ENCODE measurements at places on chromosomes 4 and X. TPM values are rescaled to one million over a fixed set of nuclear protein-coding genes. Genes with fewer than 3 reads are reported as not detected.

The LPAR4 gene
- total RNA-seq, result 2.6 TPM

The GBA3 gene
- not detected for total RNA-seq

The ANKRD17 gene
- 68.5 TPM for total RNA-seq

GRCh38 chrX:132088864-132089263 lies 39.0 kb downstream of the FRMD7 start:
- DNase-seq, result no peak

GRCh38 chrX:96453139-96453538 lies 231.5 kb upstream of the DIAPH2 start:
- no peak for DNase-seq

The PCDH7 gene
- 139 TPM for total RNA-seq

The ADH7 gene
- not detected for total RNA-seq

The CXCL8 gene
- 32.4 TPM for total RNA-seq

DNA sequence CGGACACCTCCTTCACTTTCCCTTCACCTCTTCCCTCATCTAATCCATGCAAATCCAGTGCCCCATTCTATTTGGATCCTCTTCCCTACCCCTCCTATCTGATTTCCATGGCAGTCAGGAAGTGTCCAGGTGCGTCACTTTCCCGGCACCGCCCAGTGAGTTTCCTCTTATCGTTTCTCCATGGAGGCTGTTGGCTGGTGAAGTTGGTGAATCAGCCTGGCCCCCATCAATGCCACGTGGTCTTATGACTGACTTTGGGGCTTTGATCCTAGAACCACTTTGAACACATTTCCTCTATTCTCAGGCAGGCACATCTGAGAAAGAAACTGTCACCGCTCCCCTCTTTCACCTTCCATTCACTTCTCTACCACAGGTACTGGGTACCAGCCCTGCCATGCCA lies 137.8 kb downstream of the CEP135 start:
- DNase-seq, result no peak

DNA sequence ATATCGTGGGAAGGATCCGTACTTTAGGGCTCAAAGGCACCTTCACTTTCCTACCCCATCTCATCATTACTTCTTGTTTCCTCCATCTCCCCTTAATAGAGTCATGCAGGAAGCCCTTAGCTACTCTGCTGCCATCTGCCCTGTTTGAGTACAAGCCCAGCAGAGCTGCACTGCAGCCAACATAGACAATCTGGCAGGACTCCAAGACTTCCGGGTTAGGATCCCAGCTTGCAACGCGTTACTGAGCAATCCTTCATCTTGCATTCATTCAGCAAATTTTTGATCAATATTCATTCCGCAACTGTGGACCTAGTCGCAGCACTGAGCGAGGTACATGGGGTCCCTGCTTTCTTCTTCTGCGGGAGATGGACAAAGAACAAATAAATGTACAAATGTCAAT lies 344.9 kb downstream of the BCOR start:
- no peak for DNase-seq

DNA sequence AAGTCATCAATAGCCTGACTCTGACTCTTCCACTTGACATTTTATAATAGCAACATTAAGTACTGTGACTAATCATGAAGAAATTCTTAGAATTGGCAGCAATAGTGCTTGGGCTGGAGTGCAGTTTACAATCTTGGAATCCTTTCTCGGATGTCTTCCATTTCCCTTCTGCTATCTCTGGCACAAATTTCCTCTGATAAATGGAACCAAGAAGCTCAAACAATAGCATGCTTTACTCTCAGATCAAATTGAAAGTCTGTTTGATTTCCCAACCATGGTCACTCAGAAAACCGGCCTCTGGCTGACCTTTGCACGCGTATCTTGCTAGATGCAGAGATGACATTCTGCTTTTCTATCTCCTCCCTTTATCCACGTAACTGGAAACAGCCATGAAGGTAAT lies 99.0 kb upstream of the SPANXC start:
- DNase-seq, result no peak

The GAGE12F gene
- not detected for total RNA-seq

DNA sequence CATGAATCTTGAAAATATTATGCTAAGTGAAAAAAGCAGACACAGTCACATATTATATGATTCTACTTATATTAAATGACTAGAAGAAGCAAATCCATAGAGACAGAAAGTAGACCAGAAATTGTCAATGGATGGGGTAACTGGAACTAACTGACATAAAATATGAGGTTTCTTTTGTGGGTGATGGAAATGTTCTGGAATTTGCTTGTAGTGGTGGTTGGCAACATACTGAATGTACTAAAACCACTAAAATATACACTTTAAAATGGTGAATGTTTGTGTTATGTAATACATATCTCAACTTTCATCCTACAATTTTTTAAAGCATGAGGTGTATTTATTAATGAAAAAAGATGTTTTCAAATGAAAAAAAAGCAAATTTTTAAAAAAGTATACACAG lies 14.7 kb downstream of the CNOT6L start:
- no peak for DNase-seq

GRCh38 chr4:37594099-37594498 lies 92.1 kb downstream of the RELL1 start:
- DNase-seq, result no peak

DNA sequence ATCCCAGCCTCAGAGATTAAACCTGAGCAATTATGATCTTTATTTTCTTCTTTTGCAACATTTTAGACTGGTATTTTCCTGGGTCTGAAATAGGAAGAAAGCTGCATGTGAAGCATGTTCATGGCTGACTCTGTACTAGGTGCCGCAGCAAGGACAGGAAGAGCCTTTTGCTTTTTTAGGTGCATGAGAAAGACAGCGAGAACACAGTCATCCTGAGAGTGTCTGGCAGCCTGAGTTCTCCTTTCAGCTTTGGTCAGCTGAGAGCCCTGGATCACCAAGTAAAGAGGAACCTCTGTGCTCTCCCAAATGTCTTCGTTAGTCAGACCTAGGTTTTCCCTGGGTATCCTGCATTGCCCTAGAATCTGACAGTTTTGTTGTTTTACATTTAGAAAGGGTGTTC lies 29.8 kb downstream of the FAM149A start:
- DNase-seq, result no peak

The RPS6KA6 gene
- 2.3 TPM for total RNA-seq

Measured in osteocyte (in vitro differentiated cells).